ENCODE measurements at places on chromosomes 5 and 9.

GRCh38 chr5:92552206-92553160 is 1028.5 kb downstream of the NR2F1-AS1 start:
- no peak for DNase-seq

GRCh38 chr5:14366763-14367162 is 214.8 kb upstream of the OTULINL start:
- DNase-seq: no peak

- DNase-seq: no peak
Measured at GRCh38 chr5:30050056-30050815, 1143.2 kb upstream of the CDH6 start.

GRCh38 chr9:3001311-3001710 is 157.4 kb upstream of the PUM3 start:
- DNase-seq: no peak

- DNase-seq: no peak
Measured at GRCh38 chr9:37293664-37294524, 128.6 kb upstream of the GRHPR start.
